Daoy (cell line): ENCODE measurements at places on chromosomes 16 and 17. TPM values are rescaled to one million over a fixed set of nuclear protein-coding genes. Genes with fewer than 3 reads are reported as not detected.

GRCh38 chr17:48835971-48836370 is 5.1 kb downstream of the CALCOCO2 start:
- DNase-seq = no peak

- no peak for DNase-seq
These were observed 50.2 kb downstream of the CDK5R1 start for GRCh38 chr17:32536736-32537643.

- DNase-seq = no peak
These were observed 506.2 kb downstream of the WWOX start for GRCh38 chr16:78605548-78606101.

DNA sequence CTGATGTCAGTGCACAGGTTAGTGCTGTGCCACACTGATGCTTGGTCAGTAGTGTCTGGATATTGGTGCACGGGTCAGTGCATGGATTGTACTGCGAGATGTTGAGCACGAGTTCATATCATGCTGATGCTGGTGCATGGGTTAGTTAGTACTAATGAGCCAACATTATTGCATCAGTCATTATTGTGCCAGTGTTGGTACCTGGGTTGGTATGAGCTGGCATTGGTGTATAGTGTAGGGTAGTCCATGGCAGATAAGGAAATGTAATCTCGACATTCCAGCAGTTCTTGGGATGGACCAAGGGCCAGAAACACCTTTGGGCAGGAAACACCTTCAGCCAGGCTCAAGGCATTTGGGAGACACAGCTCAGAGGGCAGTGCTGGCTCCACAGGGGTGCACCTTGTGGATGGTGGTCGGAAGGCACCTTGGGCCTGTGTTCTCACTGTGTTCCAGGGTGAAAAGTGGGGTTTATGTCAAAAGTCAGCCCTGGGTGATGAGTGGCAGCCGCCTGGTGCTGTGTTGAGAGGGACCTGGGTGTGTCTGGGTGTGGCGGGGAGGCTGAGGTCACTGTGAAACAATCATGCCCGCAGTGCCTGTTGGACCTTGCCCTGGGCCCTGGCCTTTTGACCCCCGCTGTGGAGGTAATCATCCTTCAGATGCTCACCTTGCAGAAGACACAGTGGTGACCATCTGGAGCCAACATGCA is 100.7 kb upstream of the ZNF469 start:
- no peak for DNase-seq

DCAKD gene
- 25.7 and 47.8 TPM in 2 replicates for total RNA-seq
